ENCODE measurements at places on chromosomes 1 and 21.

GRCh38 chr1:183742355-183742754 lies 62.6 kb upstream of the RGL1 start:
- no peak for DNase-seq

- no peak for DNase-seq
Observed at GRCh38 chr1:26701995-26702679, 6.3 kb downstream of the ARID1A start.

GRCh38 chr1:35269201-35269988 lies 886 bp downstream of the ZMYM4 start:
- DNase-seq = no peak

GRCh38 chr1:181205901-181206300 lies 117.4 kb downstream of the IER5 start:
- DNase-seq = no peak

- DNase-seq = no peak
Observed at GRCh38 chr1:169107603-169108208, 1.2 kb downstream of the ATP1B1 start.

GRCh38 chr1:109438798-109439297 lies 12.6 kb upstream of the PSMA5 start:
- no peak for DNase-seq

DNA sequence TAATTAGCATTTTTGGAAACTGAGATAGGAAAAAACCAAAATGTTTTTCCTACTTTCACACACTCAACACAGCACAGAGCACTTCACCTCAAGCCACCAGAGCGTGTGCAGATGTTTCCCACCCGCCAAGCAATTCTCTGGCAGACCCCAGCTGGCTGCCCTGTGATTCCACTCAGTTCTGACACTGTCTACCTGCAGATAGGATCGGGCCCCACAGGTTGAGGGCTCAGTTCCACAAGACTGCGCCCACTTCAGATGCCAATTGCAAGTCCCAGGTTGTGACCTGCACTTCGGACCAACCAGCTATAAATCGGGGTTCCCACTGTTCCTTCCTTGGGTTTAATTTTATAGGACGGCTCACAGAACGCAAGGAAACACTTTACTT lies 9.9 kb downstream of the KIAA1614 start:
- no peak for DNase-seq

GRCh38 chr21:29805105-29805504 lies 134.7 kb downstream of the GRIK1 start:
- no peak for DNase-seq

- DNase-seq = no peak
Observed at GRCh38 chr1:2489615-2490014, 13.5 kb downstream of the PLCH2 start.

GRCh38 chr1:68421350-68421749 lies 28.4 kb downstream of the RPE65 start:
- no peak for DNase-seq

DNA sequence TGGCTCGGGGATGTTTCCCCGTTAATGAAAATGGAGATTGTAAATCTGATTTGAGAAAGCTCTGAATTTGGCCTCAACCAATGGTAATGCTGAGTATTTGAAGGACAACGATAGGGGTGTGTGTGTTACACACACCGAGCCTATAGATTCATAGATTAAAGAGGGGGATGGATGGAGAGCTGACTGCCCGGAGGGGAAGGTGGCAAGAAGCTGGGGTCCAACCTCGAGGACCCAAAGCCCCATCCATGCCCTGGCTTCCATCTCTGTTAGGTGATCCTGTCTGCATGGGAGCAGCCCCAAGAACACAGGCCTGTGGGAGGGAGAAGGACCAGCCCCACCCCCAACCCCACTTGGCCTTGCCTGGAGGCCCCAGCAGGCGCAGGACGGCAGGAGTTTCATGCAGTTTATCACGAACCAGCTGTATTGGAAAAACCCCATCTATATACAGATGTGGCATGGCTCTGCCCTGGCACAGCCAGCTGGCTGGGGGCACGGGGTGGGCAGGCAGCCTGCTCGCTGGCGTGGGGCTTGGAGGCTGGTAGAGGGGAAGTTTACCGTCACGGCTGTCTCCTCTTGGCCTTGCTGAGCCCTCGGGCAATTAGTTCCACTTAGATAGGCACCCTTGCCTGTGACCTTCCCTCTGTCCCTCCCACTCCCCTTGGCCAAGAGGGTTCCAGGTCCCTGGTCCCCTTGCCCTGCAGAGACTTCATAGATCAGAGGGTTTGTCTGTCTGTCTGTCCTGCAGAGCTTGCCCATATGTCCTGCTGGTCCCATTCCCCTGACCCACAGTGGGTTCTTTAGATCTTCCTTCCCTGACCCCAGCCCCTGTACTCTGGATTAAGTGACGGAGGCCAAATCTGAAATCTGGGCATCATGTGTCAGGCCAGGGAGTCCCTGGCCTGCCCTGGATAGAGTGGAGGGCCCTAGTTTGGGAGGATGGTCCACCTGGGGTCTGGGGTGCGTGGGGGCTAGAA lies 3.0 kb downstream of the HSPB7 start:
- DNase-seq = no peak

DNA sequence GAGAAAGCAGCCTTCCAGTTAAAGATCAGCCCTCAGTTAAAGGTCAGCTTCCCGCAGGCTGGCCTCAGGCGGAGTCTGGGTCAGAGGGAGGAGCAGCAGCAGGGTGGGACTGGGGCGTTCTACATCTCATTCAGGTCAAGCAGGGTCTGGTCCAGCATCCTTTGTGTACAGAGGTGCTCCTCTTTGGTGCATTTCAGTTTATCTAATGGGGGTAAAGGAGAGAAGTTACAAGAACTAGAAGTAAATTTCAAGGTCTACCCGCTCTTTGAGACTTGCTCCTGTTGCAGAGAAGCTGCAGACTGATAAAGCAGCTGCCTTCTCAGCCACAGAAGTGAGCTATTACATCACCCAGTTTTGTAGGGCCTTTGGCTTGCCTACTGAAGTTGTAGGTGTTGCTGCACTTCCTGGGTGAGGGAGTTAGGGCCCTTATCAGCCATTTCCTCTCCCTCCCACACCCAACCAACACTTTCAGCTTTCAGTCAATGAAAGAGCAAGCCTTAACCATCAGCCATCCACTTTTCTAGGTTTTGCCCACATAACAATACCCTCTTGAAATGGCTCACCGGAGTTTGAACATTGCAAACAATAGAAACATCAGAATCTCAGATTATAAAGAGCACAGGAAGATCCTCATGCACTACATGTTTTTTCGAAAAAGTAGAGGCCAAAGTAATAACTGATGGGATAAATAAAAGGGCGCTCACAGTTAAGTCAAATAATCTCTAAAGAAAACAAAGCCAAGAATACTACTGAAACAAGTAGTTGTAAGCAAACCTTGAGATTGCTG lies 2.8 kb upstream of the NUP210L start:
- DNase-seq = no peak

DNA sequence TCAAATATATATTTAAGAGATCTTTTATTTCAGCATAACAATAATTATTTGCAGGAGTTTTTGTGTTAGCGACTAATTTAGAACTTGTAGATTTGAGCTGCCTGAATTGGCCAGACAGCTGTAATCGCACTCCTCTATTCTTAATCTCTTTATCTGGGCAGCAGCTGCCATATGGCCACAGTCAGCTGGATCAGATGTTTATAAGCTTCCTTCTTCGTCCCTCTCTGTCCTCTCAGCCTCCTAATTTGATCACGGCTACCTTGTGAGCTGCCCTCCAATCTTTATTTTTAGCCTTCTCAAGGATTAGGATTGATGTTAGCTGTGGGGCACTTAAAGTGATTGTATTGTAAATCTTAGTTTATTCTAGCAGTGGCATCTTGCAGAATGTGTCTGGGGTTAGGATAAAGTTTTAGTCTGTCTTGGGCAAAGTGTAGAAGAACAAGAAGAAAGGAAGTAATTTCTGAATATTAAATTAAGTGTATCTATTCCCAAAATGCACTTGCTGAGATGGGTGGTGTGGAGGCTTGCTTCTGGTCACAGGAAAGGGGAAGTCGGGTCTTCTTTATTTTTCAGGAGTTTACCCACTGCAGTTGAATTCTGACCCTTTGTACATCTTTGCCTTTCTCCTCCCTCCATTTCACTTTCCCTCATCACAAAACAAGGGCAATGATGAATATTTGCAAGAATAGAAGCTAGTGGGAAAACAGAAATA lies 1.1 kb downstream of the ZBTB18 start:
- DNase-seq = peak; percentile 25

DNA sequence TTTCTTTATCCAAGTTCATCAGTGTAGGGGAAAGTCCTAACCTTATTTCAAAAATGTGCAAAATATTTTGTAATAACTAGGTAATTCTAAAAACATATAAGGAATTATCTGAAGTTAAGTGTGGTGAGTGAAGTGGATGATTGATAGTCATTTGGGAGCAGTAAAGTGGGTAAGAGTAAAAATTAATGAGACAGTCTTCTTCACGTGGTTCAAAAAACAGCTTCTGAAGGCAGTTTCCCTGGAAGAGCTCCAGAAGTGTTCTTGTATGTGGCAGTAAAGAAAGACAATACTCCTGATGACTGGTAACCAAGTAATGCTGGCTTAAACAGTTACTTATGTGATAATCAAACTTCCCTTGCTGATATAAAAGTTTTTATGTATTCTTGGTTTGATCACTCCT lies 50.3 kb downstream of the LEPR start:
- DNase-seq = peak; percentile 16

DNA sequence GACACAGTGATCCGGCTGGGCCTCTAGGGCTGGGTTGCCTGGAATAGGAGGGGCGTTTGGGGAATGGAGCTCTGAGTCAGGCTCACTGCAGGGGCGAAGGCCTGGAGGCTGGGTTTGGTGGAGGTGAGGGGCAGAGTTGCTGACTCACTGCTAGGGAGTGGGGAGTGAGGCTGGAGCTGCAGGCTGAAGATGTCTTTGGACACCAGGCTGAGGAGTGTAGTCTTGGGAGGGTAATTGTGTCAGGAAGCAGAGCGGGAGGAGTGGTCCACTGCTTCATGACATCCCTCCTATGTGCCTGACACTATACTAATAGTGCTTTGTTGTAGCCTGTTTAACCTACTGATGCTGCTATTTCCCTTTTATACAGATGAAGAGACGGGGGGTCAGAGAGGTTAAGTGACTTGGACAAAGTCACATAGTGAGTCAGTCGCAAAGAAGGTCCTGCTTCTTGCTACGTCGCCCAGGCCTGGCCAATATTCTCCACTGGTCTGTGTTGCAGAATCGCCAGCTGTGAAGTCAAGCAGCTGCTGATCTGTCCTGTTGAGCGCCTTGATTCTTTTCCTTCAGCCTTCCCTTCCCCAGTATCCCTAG lies 13.6 kb downstream of the ACTL8 start:
- no peak for DNase-seq

DNA sequence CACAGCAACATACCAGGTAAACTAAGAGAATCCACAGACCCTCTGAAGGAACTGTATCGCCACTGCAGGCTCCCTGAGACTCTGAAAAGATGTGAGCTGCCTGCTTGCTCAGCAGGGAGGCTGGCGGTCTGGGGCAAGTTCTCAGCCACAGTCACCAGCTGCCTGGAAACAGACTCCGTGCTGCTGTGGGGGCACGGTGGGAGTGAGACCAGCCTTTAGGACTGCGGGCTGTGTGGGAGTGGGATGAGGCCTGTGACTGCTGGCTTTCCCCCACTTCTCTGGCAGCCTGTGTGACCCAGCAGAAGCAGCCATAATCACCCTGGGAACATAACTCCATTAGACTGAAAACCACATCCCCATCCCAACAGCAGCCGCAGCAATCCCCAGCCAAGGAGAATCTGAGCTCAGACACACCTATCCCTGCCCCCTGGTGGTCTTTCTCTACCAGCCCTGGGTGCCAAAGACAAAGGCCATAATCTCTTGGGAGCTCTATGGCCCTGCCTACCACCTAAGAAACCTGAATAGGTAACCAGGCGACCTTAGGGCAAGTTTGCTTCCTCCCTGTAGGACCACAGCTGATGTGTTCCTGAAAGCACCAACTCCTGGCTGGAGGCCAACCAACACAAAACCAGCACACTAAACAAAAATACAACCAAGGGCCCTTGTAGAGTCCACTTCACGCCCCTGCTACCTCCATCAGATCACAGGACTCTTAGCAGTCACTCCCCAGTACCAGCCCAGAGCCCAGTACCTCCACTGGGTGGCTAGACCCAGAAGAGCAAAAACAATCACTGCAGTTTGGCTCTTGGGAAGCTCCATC lies 151.5 kb downstream of the SMYD3 start:
- DNase-seq = no peak

- no peak for DNase-seq
Observed at GRCh38 chr1:50412813-50413476, 10.3 kb downstream of the DMRTA2 start.

Measured in NCI-H1105 treated with DMSO at 0.1 percent for 48 hours (cell line).